ENCODE measurements at places on chromosomes 5 and 9. TPM values are rescaled to one million over a fixed set of nuclear protein-coding genes. Genes with fewer than 3 reads are reported as not detected.

DNA sequence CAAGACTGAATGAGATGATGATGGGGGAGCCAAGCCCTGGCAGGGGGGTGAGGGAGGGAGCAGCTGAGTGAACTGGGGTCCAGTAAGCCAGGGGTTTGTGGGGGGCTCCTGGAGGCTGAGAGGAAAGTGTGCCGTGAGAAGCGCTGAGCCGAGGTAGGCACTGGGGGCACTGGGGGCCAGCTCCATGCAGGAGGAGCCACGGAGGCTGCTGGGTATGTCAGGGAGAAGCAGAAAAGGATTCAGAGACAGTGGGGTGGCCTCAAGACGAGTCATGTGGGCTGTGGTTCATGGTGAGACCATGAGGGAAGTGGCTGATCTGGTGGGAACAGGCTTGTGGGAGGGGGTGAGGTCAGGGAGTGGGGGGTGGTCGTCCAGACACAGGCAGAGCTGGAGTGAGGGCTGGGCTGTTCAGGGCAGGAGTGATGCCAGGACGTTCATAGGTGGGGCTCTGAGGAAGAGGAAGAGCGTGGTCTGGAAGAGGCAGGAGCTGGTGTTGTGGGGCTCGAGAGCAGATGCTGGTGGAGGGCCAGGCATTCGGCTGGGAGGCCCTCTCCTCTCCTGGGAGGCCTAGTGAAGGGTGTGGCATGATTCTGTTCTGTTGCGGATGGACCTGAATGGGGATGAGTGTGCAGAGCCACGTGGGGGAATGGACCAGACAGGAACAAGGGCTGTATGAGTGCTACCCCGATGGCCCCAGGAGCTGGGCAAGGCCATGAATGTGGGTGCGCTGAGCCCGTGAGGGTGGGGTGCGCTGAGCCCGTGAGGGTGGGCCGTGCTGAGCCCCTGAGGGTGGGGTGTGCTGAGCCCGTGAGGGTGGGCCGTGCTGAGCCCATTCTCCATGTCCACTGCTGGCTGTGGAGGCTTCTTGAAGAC lies 92.7 kb upstream of the CACNA1B start:
- no peak for DNase-seq

Gene MAP1B
- total RNA-seq = 20.6 TPM

GRCh38 chr5:145511351-145511750 lies 323.8 kb downstream of the PRELID2 start:
- DNase-seq = no peak

DNA sequence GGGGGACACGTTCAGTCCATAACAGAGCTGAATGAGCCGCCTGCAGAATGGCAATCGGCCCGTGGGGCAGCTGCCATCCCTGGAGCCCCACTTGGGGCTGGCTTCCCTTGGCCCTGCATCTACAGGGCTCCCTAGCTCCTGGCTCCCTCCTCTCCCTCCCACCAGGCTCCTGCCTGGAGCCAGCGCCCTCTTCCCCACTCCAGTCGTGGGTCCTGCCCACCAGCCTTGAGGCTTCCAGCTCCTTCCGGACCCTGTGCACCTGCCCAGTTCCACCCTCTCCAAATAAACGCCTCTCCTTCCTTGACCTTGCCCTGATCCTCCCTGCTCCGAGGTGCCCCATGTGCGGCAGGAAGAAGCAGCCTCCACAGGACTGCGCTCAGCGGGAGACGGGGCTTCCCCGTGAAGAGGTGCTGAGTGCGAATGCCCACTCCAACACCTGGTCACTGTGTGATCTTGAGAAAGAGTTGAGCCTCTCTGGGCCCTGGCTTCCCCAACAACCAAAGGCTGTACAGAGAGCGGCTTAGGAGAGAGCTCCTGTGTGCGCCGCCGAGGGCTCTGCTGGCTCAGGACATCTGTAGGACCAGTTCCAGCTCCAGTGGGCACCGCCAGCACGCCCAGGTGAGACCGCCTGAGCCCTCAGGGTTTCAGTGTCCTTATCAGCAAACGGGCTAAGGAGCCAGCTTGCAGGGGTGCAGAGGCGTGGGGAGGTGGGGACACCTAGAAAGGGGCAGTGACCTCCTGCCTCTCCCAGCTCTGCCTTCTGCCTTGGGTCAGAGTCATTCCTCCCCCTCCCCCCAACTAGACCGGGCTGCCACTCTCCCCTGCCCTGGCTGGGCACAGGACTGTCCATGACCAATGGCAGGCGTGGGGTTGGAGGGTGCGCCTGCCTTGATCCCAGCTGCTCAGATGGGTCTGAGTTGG lies 12.1 kb downstream of the C9orf50 start:
- no peak for DNase-seq

- DNase-seq = no peak
Measured at GRCh38 chr9:14608540-14608939, 84.7 kb downstream of the ZDHHC21 start.

GRCh38 chr5:34625246-34625645 lies 30.9 kb upstream of the RAI14 start:
- no peak for DNase-seq

Gene PAEP
- not detected for total RNA-seq

GRCh38 chr5:97553604-97554452 lies 370.8 kb upstream of the RIOK2 start:
- no peak for DNase-seq

DNA sequence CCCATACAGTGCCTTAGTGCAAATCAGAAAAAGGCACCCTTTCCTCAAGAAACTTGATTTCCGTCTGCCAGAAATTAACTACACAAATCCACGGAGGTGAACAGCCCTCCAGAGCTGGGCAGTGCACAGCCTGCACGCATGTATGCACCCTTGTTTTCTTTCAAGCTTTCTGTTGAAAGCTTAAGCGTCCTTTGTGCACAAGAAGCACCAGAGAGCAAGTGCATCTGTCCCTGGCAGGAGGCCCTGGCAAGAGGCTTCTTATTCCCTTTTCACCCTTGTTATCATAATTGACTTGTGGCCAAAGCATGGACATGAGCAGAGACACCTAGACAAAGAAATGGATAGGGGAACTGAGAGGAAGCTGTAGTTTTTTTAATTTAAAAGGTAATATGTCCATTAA lies 47.4 kb upstream of the ATG10 start:
- DNase-seq = no peak

Gene RASGRF2
- 6.7 TPM for total RNA-seq

Gene SLC36A3
- total RNA-seq = not detected

Gene ANKRD18A
- total RNA-seq = 4.3 TPM

DNA sequence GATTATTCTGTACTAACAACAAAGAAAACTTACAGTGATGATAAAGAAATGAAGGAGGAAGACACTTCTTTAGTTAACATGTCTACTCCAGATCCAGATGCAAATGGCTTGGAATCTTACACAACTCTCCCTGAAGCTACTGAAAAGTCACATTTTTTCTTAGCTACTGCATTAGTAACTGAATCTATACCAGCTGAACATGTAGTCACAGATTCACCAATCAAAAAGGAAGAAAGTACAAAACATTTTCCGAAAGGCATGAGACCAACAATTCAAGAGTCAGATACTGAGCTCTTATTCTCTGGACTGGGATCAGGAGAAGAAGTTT lies 67.9 kb downstream of the VCAN start:
- no peak for DNase-seq

DNA sequence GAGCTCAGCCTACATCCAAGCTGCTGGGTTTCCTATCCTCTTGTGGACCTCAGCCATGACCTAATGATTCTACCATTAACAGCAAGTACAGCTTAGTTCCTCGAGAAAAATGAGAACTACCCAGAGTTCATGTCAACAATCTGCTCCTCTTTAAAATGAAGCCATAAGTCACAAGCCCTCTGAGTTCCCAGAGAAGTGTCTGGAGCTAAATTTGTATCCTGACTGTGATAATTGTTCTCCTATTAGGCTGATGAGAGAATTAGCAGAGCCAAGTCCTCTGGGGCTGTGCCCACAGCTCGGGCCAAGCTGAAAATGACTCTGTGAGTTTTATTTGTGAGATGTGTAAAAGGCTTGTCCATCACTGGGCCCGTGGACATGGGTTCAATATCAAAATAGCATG lies 145.1 kb upstream of the SMIM23 start:
- DNase-seq = no peak

GRCh38 chr9:127399736-127400269 lies 2.8 kb downstream of the SLC2A8 start:
- no peak for DNase-seq
